H9 (cell line): ENCODE measurements at places on chromosomes 3 and 15. TPM values are rescaled to one million over a fixed set of nuclear protein-coding genes. Genes with fewer than 3 reads are reported as not detected.

DNA sequence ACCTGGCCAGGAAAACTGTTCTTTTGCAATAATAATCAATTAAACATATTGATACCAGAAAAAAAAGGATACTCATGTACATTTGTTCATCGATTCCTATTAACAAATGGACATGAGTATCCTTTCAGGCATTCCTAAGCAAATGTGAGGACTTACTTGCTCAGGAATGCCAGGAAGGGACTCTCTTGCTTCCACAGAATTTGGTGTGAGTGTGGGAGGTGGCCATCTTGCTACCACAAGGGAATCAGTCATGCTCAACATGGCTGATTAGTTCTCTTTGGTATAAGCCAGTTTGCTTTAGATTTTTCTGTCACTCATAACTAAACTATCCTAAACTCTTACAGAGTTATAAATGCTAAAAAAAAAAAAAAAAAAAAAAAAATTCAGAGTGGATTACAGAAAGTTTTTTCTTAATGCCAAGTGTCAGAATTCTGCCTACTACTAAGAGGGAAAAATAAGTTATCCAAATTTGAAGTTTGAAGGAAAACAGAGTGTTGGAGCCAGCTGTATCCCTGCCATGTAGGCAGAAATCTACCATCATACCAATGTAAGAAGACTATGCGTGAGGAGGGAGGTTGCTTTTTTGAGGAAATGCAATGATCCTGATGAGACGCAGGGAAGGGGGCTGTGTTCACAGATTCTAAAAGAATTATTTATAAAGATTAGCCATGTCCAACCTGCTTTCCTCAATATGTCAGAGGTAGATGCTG, 98.7 kb downstream of the PLD1 start:
- DNase-seq, result no peak

GRCh38 chr15:80484333-80484864, 80.2 kb downstream of the ARNT2 start:
- DNase-seq, result no peak

- no peak for DNase-seq
These were observed 5.1 kb upstream of the FLNB start for GRCh38 chr3:58003093-58003492.

DNA sequence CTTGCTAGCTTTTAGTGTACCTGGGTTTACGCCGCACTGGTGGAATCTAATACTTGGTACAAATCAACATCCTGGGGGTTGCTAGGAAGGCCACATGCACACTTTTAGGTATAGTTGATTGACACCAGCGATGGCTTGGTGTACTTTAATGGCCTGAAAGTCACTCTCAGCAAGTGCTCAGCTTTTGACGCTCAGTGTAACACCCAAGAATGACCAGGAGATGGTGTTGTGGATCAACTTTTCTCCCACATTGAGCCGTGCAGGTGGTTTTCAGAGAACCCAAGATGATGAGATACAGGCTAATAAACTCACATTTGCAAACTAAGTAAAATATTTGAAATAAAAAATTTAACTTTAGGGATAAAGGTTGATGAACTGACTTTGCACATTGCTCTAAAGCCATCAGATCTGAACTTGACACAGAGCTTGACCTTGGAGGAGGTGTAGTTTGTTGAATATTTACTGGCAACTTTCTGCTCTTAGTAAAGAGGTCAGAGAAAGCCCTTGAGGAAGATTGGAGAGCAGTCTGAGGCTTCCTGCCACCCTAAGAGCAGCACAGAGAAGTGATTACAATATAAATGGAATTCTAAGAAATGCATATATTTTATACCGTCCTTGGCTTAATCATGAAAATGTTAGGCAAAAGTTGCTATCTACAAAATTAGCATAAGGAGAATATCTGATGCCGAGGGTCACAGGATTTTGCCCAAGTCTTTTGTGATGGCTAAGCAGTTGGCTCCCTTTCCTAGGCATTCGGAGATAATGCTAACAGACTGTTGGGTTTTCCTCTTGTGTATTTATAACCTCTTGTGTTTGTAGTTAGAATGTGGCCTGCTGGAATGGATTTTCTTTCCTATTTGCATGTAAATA, 143.4 kb upstream of the RASGRP1 start:
- peak; percentile 53 for DNase-seq

- DNase-seq, result no peak
These were observed 65.8 kb upstream of the FLNB start for GRCh38 chr3:57942388-57942787.

DNA sequence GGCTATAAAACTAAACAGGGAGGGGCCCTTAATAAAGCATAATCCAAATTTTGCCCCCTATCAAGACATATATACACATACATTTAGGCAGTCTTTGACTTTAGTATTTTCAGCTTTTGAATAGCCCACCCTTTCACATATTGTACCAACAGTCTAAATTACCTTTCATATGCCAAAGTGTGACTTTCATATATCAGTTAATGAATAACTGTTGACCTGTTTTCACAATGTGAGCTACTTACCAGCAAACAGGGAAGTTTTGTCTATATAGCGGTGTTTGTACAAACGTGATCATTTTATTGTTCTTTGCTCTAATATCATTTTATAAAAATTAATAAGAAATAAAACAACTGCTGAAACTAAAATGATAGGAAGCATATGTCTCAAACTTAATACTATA, 28.0 kb downstream of the CEP152 start:
- no peak for DNase-seq

DNA sequence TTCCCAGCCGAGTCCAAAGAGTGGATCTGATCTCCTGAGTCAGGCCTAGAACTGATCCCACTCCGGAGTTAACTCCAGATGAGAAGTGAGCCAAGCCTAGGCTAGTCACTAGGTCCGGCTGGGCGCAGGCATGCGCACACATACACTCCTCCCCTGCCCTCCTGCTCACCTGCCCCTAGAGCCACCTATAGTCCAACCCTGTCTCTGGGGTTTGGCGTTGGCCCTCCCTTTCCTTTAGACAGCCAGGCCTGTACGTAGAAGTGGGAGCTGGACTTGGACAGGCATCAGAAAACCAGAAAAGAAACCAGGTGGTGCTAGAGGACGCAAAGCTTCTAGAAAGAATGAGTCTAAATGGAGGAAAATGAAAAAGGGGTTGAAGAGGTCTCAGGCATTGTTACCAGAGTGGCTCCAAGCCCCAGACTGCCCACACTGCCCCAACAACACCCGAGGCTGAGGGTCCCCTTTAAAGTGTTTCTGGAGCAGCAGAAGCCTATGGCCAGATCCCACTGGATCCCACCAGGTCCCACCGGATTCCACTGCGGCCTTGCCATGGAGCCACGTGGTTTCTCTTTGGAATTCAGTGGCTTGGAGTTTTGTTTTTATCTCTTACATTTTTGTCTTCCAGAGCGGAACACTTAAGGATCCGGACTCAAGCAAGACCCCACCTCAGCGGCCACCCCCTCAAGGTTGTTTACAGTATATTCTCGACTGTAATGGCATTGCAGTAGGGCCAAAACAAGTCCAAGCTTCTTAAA, 24.2 kb upstream of the TIMP4 start:
- DNase-seq, result no peak

DNA sequence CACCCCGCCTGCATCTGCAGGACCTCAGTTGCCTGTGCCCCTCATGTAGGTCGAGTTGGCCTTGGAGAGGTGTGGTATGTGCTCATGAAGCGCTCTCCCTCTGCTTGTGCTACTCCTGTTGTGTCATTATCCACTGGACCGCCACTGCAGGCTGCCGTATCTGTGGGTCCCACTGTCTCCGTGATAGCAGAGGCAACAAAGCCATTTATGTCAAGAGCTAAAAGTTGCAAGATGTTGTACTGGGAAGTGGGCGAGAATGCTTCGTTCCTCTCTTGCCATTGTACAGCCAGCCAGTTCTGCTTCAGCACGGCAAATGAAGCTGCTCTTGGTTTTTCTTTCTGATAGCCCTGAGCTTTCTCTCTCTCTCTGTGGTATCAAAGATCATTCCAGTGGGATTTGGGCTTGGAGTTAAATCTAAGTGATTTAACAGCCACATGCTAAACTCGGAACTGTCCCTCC, 89.0 kb downstream of the TMEM212 start:
- DNase-seq, result no peak

DNA sequence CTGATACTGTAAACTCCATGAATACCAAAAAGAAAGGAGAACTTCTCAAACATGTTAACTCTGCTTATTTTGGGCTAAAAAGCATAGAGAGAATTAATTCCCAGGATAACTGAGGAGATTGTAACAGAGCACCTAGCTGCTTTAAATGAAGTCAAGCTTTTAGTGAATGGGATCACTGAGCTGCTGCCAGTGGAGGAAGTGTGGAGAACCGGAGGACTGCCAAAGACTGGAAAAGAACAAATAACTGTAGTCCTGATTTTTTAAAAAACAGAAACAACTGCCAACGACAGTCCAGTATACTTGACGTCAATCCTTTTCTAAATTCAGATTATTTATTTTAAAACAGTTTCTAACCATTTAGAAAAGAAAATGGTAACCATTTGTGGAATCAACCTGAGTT, 3.3 kb downstream of the C3orf70 start:
- DNase-seq, result no peak

DNA sequence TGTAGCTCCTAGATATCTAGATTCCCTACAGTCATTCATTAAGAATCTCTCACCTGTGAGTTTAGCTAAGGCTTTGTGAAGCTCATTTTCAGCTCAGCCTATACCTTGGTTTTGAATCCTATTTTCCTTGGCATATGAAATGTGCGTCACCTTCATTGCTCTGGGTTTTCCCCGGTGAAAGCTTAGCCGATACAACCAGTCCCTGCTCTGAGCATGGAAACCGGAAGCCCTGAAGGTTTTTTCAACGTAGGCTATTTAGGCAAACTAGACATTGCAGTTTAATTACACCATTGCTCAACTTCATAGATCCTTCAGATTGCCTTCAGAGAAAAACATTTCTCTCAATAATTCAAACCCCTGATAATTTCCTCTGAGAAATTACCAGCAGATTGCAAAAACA, 206.8 kb upstream of the TPRG1 start:
- no peak for DNase-seq

GRCh38 chr3:159340877-159341500, 539.1 kb downstream of the MFSD1 start:
- no peak for DNase-seq

DNA sequence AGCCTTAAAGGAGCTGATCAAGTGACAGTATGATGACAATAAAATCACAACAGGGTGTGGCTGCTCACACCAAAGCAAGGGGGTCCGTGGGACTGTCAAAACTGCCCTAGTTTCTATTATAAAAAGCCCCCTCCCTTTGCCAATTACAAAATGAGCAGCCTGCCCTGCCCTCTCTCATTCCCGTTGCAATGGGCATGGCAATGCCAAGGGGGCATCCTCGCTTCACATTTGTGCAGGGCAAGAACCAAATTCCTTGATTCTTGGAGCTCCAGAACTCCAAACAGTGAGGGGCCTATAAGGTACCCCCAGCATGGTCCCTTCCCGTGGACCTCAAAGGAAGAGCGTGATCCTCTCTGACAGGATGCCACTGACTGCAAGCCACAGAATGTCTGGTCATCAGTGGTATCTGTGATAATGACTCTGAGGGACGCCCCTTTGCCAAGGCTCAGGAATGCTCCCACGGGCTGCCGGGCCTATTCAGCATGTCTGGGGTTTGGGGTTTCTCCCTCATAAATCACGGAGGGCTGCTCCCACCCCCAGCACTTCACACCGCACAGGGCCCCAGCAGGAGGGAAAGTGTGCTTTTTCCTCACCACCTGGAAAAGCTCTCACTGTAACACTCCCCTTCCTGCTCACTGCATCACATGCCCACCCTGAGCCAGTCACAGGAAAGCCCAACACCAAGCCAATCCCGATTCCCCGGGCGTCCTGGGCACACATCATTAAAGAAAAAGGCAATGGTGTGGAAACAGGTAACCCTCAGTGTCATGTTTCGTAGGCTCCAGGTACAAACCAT, 105.1 kb upstream of the TRPM1 start:
- no peak for DNase-seq

GRCh38 chr3:141790171-141790570, 27.0 kb downstream of the GRK7 start:
- no peak for DNase-seq

DNA sequence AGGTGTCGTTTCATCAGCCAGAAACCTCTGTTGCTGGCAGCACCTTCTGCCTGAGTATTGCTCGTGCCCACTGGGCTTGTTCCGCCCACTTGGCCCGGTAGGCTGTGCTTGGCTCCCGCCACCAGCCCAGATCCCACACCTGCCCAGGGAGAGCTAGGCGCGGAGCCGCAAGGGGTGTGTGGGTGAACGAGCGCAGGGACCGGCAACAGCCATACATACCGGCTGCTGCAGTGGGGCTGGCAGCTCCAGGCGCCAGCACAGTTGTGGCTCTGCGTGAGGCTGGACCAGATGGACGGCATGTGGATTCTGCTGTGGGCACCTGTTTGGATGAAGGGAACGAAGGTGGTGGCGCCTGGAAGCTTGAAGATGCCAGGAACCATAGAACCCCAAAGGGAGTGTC, 331.5 kb upstream of the MCTP2 start:
- DNase-seq, result no peak

DNA sequence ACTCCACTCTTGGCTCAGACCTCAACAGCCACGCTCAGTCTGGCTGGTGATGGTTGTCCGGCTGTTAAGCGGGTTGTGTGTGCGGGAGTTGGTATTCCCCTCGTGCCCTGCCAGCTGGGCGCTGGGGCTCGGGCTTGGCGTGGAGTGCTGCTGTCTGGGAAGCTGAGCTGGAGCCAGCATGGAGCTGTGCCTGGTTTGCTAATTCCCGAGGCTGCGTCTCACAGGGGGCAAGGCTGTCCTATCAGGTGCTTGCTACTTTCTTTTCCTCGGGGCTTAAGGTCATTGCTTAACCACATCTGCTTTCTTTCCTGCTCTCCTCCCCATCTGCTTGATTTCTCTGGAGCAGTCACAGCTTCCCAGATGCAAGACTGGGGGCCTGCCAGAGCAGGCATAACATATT, 29.9 kb downstream of the PDIA5 start:
- DNase-seq, result no peak

- DNase-seq, result no peak
These were observed 113.8 kb upstream of the STRIT1 start for GRCh38 chr3:155407331-155407730.

- DNase-seq, result no peak
These were observed 55.8 kb upstream of the SETMAR start for GRCh38 chr3:4247391-4247790.

- no peak for DNase-seq
These were observed 13.9 kb upstream of the PAQR9 start for GRCh38 chr3:142977399-142977728.

GRCh38 chr3:127671523-127672428, 976 bp upstream of the ABTB1 start:
- no peak for DNase-seq

DNA sequence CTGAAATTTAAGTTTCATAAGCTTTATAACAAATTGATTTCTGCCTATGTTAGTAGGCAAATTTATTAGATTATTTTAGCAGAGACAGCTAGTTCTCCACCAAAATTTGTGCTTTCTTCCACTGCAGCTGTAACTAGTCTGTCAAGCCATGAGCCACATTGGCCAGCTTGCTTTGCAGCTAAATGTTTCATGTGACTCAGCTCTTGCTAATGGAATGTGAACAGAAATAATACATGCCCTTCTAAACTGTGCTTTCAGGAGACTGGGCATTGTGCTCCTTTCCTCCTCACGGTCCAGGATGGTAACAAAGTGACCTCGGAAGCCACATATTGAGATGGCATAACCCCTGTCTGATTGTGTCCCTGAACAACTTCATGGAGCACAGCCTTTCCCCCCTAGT, 51.3 kb upstream of the KPNA4 start:
- no peak for DNase-seq

Gene KNG1
- total RNA-seq, result not detected in 2 replicates

Gene PIF1
- total RNA-seq, result 64.0 and 74.4 TPM in 2 replicates

Gene RETNLB
- not detected in 2 replicates for total RNA-seq

Gene ANKUB1
- total RNA-seq, result not detected in 2 replicates

Gene KIF7
- total RNA-seq, result 22.0 and 23.4 TPM in 2 replicates

Gene SSUH2
- total RNA-seq, result 0.61 and 0.64 TPM in 2 replicates

Gene IGF2BP2
- 122 and 130 TPM in 2 replicates for total RNA-seq

Gene MBD4
- 40.1 and 41.0 TPM in 2 replicates for total RNA-seq

Gene TGM4
- total RNA-seq, result not detected in 2 replicates

Gene LRRC28
- total RNA-seq, result 15.0 and 17.6 TPM in 2 replicates

Gene PAQR9
- total RNA-seq, result 2.3 and 3.2 TPM in 2 replicates

Gene GPR62
- 0.13 and 0.33 TPM in 2 replicates for total RNA-seq
